ENCODE measurements at places on chromosomes 1 and 21.

- DNase-seq, result no peak
Measured at GRCh38 chr1:183792300-183792699, 12.6 kb upstream of the RGL1 start.

DNA sequence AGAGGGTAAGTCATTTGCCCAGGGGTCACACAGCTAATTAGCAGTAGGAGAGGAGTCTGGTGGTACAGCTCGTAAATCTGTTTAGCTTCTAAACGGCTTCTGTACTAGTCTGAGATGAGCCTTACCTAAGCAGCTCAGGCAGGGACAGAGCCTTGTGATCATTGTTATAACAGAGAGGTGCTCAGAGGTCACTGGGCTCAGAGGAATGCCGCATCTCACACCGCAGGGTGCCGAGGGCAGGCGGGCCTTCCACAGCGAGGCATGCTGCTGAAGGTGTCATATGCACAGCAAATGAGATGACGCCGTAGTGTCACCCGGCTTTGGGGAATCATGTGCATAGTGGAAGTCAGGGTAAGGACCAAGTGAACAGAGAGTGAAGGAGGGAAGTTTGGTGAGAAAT, 305.2 kb upstream of the FMN2 start:
- DNase-seq, result no peak

GRCh38 chr21:38806153-38806941, 618 bp downstream of the ETS2 start:
- peak; percentile 19 for DNase-seq

DNA sequence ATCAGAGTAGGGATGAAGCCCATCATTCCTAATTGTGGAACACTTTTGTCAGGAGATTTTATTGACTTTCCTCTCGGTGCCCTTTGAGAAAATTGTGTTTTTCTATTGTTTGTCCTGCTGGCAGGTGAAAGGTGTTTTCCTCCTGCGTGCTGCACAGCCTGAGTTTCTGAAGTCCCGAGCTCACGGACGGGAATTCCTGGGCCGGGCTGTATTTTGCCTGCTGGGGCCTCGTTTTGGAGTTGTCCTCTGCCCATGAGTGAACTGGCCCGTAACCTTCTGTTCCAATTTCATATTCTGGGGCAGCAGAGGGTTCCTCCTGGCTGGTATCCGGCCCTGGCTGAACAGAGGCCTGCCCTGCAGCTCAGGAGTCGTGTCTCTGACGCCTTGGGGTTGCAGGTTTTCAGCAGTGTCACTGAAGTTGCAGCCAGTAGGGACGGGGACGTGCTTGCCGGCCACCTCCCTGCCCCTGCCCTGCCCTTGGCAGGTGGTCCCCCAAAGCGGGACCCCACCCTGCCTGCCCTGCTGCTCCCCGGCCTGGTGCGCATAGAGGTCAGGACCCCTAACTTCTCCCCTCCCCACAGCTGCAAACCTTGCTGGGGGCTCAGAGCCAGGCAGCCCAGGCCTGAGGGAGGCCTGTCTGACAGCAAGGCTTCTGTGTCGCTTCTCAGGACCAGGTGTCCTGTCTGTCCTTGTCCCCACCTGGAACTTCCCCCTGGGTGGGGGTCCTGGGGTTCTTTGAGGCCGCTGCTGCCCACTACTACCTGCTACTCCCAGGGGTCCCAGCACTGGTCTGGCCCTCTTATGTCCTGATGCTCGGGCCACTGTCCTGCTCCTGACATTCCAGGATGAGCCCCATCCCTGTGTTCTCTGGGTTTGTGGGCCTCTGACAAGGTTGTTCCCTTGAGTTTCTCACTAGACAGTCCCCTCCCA, 49.0 kb downstream of the SLX9 start:
- no peak for DNase-seq
